ENCODE measurements at places on chromosomes 6 and 20. TPM values are rescaled to one million over a fixed set of nuclear protein-coding genes. Genes with fewer than 3 reads are reported as not detected.
A peak's percentile ranks its signal among the peaks of the same experiment; 100 is the strongest.

The PRDM13 gene
- not detected for total RNA-seq

The CTSZ gene
- 303 TPM for total RNA-seq

The LRFN2 gene
- total RNA-seq = 0.21 TPM

DNA sequence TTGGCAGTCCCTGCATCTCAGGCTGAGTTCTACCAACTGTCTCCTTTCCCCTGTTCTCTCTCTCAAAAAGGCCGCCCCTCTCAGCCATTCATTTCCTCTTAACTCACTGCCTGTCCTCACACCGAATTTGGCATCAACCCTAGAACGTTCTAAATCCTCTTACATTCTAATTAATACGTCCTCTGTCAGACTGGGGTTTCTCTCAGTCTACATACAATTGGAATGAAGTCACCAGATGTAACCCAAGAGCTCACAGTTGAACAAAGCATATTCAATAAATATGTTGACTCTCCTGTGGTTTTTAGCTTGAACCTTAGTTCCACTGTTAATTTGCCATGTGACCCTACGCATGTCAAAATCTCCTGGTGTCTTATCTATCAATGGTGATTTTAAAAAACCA lies 269.6 kb downstream of the CLIC5 start:
- H3K4me3 ChIP-seq = no peak overlapping the region
- H3K4me1 ChIP-seq = peaks cover 5% of the 10 kb centered on the region
- no peak for DNase-seq
- no peaks in the 10 kb centered on the region for H3K36me3 ChIP-seq
- no peak overlapping the region for H3K27ac ChIP-seq

The LIN28B gene
- not detected for total RNA-seq

- no peak overlapping the region for H3K4me3 ChIP-seq
- no peaks in the 10 kb centered on the region for H3K36me3 ChIP-seq
- no peak overlapping the region for H3K27ac ChIP-seq
- H3K27me3 ChIP-seq = no peaks in the 10 kb centered on the region
- no peak for DNase-seq
These were observed 127.2 kb downstream of the CD109 start for GRCh38 chr6:73823046-73823735.

The RHAG gene
- total RNA-seq = not detected

The HACE1 gene
- 6.9 TPM for total RNA-seq

GRCh38 chr6:166949528-166950442 lies 6.6 kb downstream of the RNASET2 start:
- DNase-seq = peak; percentile 42
- H3K27me3 ChIP-seq = no peaks in the 10 kb centered on the region
- H3K27ac ChIP-seq = peak overlapping the region; percentile 70
- no peaks in the 10 kb centered on the region for H3K4me1 ChIP-seq

The C4B gene
- 11.9 TPM for total RNA-seq

- H3K36me3 ChIP-seq = no peaks in the 10 kb centered on the region
- peak overlapping the region; percentile 30 for H3K27ac ChIP-seq
- peaks cover 4% of the 10 kb centered on the region for H3K4me1 ChIP-seq
- peak; percentile 31 for DNase-seq
- no peaks in the 10 kb centered on the region for H3K27me3 ChIP-seq
These were observed 28.3 kb downstream of the METTL24 start for GRCh38 chr6:110329714-110330436.

- H3K4me3 ChIP-seq = no peak overlapping the region
- H3K4me1 ChIP-seq = no peaks in the 10 kb centered on the region
- H3K36me3 ChIP-seq = no peaks in the 10 kb centered on the region
- H3K27me3 ChIP-seq = no peaks in the 10 kb centered on the region
- DNase-seq = no peak
- H3K27ac ChIP-seq = no peak overlapping the region
These were observed 17.9 kb downstream of the MDGA1 start for GRCh38 chr6:37679539-37680476.

DNA sequence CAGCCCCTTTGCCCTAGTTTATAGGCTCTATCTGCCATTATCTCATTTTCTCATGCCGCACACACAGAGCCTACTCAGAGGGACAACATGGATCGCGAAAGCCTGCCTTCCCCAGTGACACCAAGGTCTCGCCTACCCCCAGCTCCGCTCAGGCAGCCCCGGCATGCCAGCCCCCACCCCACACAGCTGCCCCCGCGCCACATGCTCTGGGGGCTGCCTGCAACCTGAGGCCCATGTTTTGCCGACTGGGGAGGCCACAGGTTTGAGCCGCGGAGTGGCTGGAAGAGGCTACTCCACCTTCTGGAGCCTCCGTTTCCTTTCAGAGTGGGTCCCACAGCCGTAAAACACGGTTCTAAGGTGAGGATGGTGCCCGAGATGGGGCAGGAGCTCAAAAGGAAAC lies 102.1 kb downstream of the ASXL1 start:
- H3K4me3 ChIP-seq = no peak overlapping the region
- DNase-seq = no peak
- H3K27ac ChIP-seq = no peak overlapping the region
- peaks cover 25% of the 10 kb centered on the region for H3K4me1 ChIP-seq

GRCh38 chr6:15062516-15063252 lies 183.2 kb upstream of the JARID2 start:
- H3K27ac ChIP-seq = no peak overlapping the region
- no peak for DNase-seq
- no peaks in the 10 kb centered on the region for H3K27me3 ChIP-seq
- H3K4me3 ChIP-seq = no peak overlapping the region

- no peaks in the 10 kb centered on the region for H3K36me3 ChIP-seq
- no peaks in the 10 kb centered on the region for H3K27me3 ChIP-seq
- H3K4me1 ChIP-seq = no peaks in the 10 kb centered on the region
- H3K27ac ChIP-seq = no peak overlapping the region
These were observed 38.7 kb upstream of the TFAP2A start for GRCh38 chr6:10453596-10453995.

The MEI4 gene
- total RNA-seq = not detected

The SLC16A10 gene
- total RNA-seq = 7.3 TPM

DNA sequence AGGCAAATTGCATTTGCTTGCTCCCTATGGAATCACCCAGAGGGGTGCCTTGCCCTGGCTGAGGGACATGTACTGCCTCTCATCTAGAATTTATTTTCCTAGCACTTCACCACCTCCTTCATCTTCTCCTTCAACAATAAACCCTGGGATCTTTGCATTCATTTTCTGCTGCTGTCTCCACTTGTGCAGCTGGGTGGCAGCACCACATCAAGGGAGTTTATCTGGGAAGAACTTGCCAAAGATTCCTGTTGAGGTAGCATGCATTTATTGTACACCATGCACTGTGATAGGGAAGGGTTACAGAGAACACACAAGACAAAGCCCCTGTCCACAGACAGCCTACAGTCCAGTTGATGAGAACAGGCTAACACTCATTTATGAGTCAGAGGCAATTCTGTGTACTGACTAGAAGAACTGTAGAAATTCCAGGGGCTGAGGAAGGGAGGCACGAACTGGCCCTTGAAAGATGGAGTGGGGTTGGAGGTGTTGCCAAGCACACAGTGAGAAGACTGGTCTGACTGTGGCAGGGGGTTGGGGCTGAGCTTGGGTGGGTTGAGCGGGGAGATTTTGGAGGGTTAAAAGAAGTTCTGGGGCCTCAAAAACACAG lies 17.5 kb downstream of the C20orf173 start:
- DNase-seq = peak; percentile 30
- H3K4me1 ChIP-seq = no peaks in the 10 kb centered on the region
- no peak overlapping the region for H3K27ac ChIP-seq
- H3K4me3 ChIP-seq = no peak overlapping the region
- H3K36me3 ChIP-seq = no peaks in the 10 kb centered on the region

The CTCFL gene
- not detected for total RNA-seq

GRCh38 chr6:18746727-18747126 lies 359.6 kb downstream of the RNF144B start:
- DNase-seq = no peak
- H3K27ac ChIP-seq = no peak overlapping the region
- no peaks in the 10 kb centered on the region for H3K4me1 ChIP-seq
- H3K36me3 ChIP-seq = no peaks in the 10 kb centered on the region
- no peak overlapping the region for H3K4me3 ChIP-seq

The MYT1 gene
- total RNA-seq = 0.22 TPM

The KCNK5 gene
- 39.6 TPM for total RNA-seq

The HLA-DOB gene
- 0.69 TPM for total RNA-seq

- no peak for DNase-seq
- no peaks in the 10 kb centered on the region for H3K36me3 ChIP-seq
- no peak overlapping the region for H3K4me3 ChIP-seq
- H3K4me1 ChIP-seq = no peaks in the 10 kb centered on the region
These were observed 10.8 kb upstream of the RNF24 start for GRCh38 chr20:4026093-4026601.

GRCh38 chr6:116881236-116881635 lies 4.2 kb downstream of the RFX6 start:
- no peaks in the 10 kb centered on the region for H3K4me1 ChIP-seq
- no peaks in the 10 kb centered on the region for H3K36me3 ChIP-seq
- peaks cover 15% of the 10 kb centered on the region for H3K27me3 ChIP-seq
- H3K27ac ChIP-seq = no peak overlapping the region

- H3K27ac ChIP-seq = no peak overlapping the region
- H3K4me3 ChIP-seq = no peak overlapping the region
- no peak for DNase-seq
- no peaks in the 10 kb centered on the region for H3K36me3 ChIP-seq
- no peaks in the 10 kb centered on the region for H3K27me3 ChIP-seq
- H3K4me1 ChIP-seq = peaks cover 8% of the 10 kb centered on the region
These were observed 165.2 kb downstream of the BCAS1 start for GRCh38 chr20:53905019-53905819.

DNA sequence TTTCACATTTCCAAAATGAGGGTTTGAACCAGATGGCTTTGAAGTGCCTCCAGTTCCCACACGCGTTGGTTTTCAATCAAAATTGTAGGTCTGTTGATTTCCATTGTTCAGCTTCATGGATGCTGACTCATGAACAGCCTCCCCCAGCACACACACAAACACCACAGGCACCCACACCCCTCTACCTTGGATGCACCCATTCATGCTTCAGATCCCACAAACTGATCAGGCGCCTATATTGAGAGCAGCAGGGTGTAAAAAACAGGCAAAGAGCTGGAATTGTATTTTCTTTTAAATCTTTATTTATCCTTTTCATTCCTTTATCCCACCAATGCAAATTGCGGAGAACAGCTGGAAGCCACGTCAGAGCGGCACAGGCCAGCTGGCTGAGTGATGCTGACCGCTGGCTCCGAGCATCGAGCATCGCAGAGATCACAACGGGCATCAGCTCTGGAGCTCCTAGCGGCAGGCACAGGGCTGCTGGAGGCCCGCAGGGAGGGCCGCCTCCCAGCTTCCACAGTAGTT lies 29.3 kb upstream of the TBC1D7 start:
- no peak overlapping the region for H3K4me3 ChIP-seq
- DNase-seq = no peak
- H3K27me3 ChIP-seq = no peaks in the 10 kb centered on the region
- H3K27ac ChIP-seq = no peak overlapping the region
- no peaks in the 10 kb centered on the region for H3K4me1 ChIP-seq
